ENCODE measurements at places on chromosomes 2 and 18.

DNA sequence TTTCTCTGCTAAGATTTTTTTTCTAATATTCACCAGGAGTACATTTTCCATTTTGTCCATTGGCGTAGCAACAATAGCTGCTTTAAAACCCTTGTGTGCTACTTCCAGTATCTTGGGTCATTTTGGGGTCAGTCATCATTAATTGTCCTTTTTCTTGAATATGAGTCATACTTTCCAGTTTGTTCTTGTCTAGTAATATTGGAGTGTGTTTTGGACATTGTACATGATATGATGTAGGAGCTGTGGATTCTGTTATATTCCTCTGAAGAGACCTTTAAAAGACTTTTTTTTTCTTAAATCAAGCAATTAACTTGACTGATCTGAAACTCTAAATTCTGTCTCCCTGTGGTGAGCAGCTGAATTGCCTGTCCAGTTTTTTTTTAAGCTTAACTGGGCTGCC, 40.8 kb downstream of the AGPS start:
- H3K27ac ChIP-seq = no peak overlapping the region
- H3K36me3 ChIP-seq = no peaks in the 10 kb centered on the region
- H3K27me3 ChIP-seq = no peaks in the 10 kb centered on the region
- H3K4me3 ChIP-seq = no peak overlapping the region
- peaks cover 16% of the 10 kb centered on the region for H3K4me1 ChIP-seq

DNA sequence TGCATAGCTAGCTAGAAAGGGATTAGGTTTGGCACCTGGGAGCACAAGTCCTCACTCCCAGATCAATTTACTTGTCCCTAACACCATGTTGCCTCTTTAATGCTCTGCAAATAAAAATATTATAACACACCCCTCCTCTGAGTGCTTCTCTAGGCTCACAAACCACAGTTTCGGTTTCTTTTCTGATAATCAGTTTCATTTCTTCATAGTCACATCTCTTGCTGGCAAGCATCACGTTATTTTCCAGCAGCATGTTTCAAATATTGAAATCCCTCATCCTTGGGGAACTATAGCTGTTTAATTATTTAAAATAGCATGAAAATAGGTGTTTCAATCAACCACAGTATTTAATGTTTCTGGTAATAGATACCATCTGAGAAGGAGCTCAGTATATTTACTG, 13.9 kb upstream of the SMCHD1 start:
- no peak for DNase-seq
- H3K27ac ChIP-seq = no peak overlapping the region
- H3K4me3 ChIP-seq = no peak overlapping the region
- no peaks in the 10 kb centered on the region for H3K4me1 ChIP-seq
- no peaks in the 10 kb centered on the region for H3K27me3 ChIP-seq

GRCh38 chr18:373780-374179, 105.9 kb upstream of the THOC1 start:
- H3K4me3 ChIP-seq = no peak overlapping the region
- no peak overlapping the region for H3K27ac ChIP-seq
- no peak for DNase-seq
- H3K36me3 ChIP-seq = no peaks in the 10 kb centered on the region
- peaks cover 2% of the 10 kb centered on the region for H3K27me3 ChIP-seq

- H3K27ac ChIP-seq = no peak overlapping the region
- H3K4me3 ChIP-seq = no peak overlapping the region
- H3K27me3 ChIP-seq = no peaks in the 10 kb centered on the region
- H3K4me1 ChIP-seq = peaks cover 49% of the 10 kb centered on the region
- peak; percentile 44 for DNase-seq
Measured at GRCh38 chr2:43459446-43460173, 136.2 kb downstream of the THADA start.

DNA sequence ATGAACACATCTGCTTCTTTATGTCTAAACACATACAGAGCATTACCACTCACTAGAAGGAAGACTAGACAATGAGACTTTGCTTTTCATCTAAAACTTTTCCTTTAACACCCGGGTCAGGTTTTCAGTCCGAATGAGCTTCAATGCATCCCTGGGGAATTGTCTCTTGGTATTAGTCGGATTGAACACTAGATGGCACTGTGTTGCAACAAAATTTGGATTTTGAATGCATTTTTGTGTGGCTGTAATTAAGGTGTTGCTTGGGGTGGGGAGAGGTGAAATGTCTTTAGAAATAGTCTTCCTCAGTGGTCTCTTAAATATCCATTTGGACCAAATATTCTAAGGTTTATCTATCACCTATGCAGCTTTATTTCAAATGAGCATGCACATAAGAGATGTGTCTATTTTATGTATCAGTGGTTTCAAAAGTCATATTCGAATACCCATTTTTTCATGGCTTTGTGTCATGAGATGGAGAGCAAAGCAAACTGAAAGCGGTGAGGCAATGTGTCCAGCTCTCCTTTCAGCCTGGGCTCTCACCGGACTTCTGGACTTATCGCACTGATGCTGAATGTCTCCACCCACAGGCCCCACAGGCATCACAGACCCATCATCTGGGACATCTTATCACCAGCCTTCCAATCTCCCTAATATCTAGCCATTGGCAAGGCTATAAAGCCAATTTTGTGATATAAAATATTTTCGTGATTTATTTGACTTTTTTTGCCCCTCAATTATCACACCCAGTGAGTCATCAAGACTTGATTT, 510.3 kb downstream of the RNF144A start:
- H3K36me3 ChIP-seq = no peaks in the 10 kb centered on the region
- H3K4me3 ChIP-seq = no peak overlapping the region
- peak; percentile 23 for DNase-seq

GRCh38 chr2:188551671-188552070, 260.0 kb downstream of the GULP1 start:
- H3K4me1 ChIP-seq = no peaks in the 10 kb centered on the region
- H3K36me3 ChIP-seq = no peaks in the 10 kb centered on the region
- peak; percentile 34 for DNase-seq
- no peak overlapping the region for H3K4me3 ChIP-seq

DNA sequence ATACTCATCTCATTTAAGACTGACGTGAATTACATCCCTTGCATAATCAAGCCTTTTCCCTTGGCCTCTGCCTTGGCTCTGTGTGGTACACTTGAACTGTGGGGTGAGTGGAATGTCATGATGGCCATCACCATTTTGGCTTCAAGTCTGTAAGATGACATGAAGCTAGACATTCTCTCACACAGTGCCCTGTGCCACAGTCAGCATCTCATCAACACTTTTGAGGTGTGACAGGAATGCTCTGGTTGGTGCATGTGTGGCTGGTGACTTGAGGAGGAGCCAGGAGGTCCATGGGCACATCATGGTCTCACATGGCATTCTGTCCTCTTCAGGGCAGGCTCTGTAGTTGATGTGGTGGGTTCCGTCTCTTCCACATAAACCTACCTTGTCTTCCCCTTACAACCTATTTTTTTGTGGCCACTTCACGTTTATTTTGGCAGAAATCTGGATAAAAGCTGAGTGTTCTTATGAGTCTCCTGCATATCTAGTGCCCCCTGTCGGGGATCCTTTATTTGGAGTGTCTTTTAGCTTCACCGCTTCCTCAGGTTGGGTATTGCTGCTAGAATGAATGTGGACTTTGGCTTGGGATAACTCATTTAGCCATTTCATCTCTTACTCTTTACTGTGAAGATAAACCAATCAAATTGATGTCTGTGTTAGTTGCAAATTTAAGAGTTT, 28.1 kb downstream of the MAP4K4 start:
- no peaks in the 10 kb centered on the region for H3K27me3 ChIP-seq
- peaks cover 11% of the 10 kb centered on the region for H3K4me1 ChIP-seq
- no peaks in the 10 kb centered on the region for H3K36me3 ChIP-seq
- H3K4me3 ChIP-seq = no peak overlapping the region
- DNase-seq = no peak

- DNase-seq = no peak
- H3K27me3 ChIP-seq = no peaks in the 10 kb centered on the region
- no peaks in the 10 kb centered on the region for H3K4me1 ChIP-seq
- H3K36me3 ChIP-seq = no peaks in the 10 kb centered on the region
Measured at GRCh38 chr2:38224821-38225437, 149.0 kb upstream of the CYP1B1 start.

DNA sequence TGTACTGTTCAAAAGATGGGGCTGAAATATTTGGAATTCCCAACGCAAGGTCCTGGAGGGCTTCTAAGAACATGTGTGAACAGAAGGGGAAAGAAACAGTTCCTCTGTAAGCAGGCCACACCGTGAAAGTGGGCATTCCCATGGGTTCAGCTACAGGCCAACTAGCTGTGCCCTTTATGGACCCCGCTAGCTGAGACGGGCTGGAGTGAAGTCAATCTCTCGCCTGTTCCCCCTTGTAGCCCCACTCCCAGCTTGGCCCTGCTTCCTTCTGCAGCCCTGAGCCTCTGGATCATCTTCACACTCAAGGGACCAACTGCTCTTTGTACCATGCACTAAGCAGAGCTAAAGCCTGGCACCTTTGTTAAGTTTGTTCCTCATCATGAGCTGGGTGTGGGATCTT, 55.4 kb downstream of the POLR1A start:
- H3K4me3 ChIP-seq = no peak overlapping the region
- H3K27ac ChIP-seq = no peak overlapping the region
- no peaks in the 10 kb centered on the region for H3K27me3 ChIP-seq
- no peak for DNase-seq
- H3K36me3 ChIP-seq = peaks cover 43% of the 10 kb centered on the region
- peaks cover 5% of the 10 kb centered on the region for H3K4me1 ChIP-seq

GRCh38 chr18:38330573-38330972, 765.0 kb upstream of the CELF4 start:
- no peaks in the 10 kb centered on the region for H3K27me3 ChIP-seq
- no peak overlapping the region for H3K4me3 ChIP-seq
- H3K27ac ChIP-seq = no peak overlapping the region

DNA sequence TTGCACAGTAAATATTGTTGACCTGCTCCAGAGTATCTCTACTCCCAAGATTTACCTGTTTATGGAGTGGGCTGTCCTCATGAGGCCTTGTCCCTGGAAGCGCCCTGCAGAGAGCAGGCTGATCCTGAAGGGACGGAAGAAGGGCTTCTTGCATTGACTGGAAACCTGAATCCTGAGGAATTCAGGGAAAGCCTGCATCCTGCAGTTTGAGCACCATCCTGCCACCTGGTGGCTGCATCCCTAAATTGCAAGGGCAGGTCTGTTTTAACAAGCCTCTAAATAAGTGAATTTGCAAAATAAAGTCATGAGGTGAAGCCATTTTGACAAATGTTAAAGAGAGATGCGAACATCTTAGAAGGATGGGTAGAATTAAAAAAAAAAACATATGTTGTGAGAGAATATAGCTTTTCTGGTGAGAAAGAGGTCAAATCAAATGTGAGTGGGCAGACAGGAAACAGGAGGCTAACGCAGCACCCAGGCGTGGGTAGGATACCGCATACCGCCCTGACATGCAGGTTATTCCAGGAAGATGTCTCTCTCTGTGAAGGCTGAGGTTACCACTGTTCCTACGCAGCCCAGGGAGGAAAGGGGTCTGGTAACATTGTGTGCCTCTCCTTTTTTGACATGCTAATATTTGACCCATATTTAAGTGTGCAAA, 754.9 kb downstream of the RNF144A start:
- H3K36me3 ChIP-seq = no peaks in the 10 kb centered on the region
- no peaks in the 10 kb centered on the region for H3K27me3 ChIP-seq
- H3K4me3 ChIP-seq = no peak overlapping the region

- no peaks in the 10 kb centered on the region for H3K27me3 ChIP-seq
- DNase-seq = no peak
- H3K36me3 ChIP-seq = no peaks in the 10 kb centered on the region
Measured at GRCh38 chr18:35107216-35107615, 66.0 kb downstream of the MAPRE2 start.

GRCh38 chr2:227460070-227460485, 11.9 kb upstream of the AGFG1 start:
- peaks cover 8% of the 10 kb centered on the region for H3K4me1 ChIP-seq
- DNase-seq = peak; percentile 95
- H3K36me3 ChIP-seq = no peaks in the 10 kb centered on the region
- no peaks in the 10 kb centered on the region for H3K27me3 ChIP-seq

GRCh38 chr2:45119855-45120254, 110.6 kb upstream of the SIX2 start:
- H3K36me3 ChIP-seq = no peaks in the 10 kb centered on the region
- H3K4me1 ChIP-seq = peaks cover 23% of the 10 kb centered on the region
- no peaks in the 10 kb centered on the region for H3K27me3 ChIP-seq
- no peak overlapping the region for H3K4me3 ChIP-seq
- peak overlapping the region; percentile 42 for H3K27ac ChIP-seq

DNA sequence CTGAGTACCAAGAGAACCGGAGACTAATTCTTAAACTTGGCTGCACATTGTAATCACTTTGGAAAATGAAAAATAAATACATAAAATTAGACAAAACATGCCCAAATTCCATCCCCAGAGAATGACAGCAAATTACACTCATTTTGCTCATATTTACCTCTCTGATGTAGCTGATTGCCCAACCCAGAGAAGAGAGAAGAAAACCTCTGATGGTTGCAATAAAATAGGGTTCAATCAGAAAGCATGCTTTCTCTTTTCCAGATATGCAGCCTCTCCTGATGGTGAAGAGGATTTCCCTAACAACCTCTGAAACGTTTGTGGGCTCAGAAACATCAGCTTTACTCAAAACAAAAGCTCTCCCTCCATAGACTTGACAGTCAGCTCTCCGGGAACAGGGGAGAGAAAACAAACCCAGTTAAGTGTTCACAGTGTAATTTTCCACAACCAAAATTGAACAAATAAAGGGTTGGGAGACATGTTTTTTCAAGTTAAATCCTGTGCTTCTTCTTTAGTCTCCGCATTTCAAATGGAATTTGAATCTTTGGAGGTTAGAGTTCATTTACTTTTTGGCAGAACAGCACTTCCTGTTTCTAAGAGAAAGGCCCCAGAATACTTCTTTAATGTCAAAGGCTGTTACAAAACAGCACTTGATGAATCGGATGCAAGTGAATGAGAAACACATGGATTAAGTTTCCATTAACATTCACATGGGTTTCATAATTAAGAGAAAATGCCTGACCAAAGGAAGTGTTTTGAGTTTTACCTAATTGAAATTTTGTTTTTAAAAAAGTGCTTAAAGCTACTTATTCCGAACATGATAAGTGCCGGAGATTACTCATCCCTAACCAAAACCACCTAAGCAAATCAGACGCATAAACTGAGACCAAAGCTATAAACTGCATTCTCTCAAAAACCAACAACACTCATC, 570.1 kb upstream of the SYT4 start:
- H3K27ac ChIP-seq = peak overlapping the region; percentile 2
- no peaks in the 10 kb centered on the region for H3K36me3 ChIP-seq
- peaks cover 11% of the 10 kb centered on the region for H3K4me1 ChIP-seq

Measured in astrocyte (in vitro differentiated cells and primary cell).